ENCODE measurements at places on chromosomes 3 and 15.

GRCh38 chr3:24689353-24689752, 194.7 kb upstream of the THRB start:
- no peak for DNase-seq

- DNase-seq = no peak
Observed at GRCh38 chr15:52789601-52790168, 451 bp downstream of the ONECUT1 start.

DNA sequence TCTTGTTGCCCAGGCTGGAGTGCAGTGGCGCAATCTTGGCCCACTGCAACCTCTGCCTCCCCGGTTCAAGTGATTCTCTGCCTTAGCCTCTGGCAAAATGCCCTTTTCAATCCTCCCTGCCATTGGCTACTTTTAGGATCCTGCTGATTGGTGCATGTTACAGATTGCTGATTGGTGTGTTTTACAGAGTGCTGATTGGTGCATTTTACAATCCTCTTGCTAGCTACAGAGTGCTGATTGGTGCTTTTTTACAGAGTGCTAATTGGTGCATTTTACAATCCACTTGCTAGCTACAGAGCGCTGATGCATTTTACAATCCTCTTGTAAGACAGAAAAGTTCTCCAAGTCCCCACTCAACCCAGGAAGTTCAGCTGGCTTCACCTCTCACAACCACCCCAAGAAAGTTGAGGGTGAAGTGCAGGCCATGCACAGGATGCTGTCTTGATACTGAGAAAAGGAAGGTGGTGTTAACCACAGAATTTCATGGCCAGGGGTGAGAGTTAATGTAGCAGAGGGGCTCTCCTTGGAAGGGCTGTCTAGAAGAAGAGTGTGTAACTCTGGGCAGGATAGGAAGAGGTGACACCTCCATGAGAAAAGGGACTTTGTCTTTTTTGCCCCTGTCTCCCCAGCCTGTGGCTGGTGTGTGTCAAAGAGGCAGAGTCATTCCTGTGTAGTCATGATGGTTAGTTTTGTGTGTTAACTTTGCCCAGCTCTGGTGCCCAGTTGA, 145.9 kb downstream of the APBA2 start:
- DNase-seq = no peak

DNA sequence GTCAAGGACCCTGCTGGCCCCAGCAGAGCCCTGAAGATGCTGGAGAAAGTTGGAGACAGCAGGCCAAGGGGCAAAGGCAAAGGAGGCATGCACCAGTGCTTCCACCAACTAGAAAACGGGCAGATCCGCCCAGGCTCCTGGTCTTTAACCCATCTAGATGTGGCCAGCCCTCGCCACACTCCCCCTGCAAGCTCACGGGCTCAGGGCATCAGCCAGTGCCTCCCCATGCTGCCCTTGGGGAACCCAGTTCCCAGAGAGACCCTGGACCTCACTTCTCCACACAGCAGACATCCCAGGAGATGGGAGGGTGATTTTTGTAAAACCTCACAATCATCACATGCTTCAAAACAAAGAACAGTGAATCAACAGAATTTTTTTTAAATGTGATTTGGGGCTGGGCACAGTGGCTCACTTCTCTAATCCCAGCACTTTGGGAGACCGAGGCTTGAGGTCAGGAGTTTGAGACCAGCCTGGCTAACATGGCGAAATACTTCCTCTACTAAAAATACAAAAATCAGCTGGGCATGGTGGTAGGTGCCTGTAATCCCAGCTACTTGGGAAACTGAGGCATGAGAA, 24.5 kb downstream of the CYFIP1 start:
- DNase-seq = no peak

GRCh38 chr15:40471808-40472150, 995 bp downstream of the CHST14 start:
- DNase-seq = no peak

GRCh38 chr3:117091676-117092075, 382.1 kb downstream of the TUSC7 start:
- DNase-seq = no peak

- no peak for DNase-seq
Observed at GRCh38 chr3:152403632-152404066, 134.9 kb downstream of the MBNL1 start.

- DNase-seq = peak; percentile 84
Observed at GRCh38 chr15:101499863-101500713, 10.6 kb upstream of the PCSK6 start.

- no peak for DNase-seq
Observed at GRCh38 chr3:165518346-165518745, 318.9 kb downstream of the BCHE start.

GRCh38 chr3:33100229-33100628, 3.3 kb upstream of the GLB1 start:
- no peak for DNase-seq

Measured in GF-D8 (cell line).